ENCODE measurements at places on chromosomes 7 and 10.
A peak's percentile ranks its signal among the peaks of the same experiment; 100 is the strongest.

GRCh38 chr10:127527891-127528290 lies 21.2 kb upstream of the NPS start:
- DNase-seq, result no peak

DNA sequence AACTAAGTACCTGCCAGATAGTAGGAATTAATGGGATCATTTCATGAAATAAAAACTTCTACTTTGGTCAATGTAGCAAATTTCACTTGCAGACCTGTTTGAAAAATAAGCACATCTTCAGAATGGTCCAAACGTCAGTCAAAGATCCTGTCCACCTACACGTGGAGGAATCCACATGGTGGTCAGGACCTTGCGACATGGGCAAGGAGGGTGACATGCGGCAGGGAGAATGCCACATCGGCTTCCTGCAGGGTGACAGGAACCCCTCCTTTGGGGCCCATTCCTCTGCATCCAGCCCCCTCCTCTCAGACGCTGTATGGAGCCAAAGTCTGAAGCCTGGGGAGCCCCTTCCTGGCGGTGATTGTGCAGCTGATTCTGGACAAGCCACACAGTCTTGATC lies 95.5 kb upstream of the MGMT start:
- DNase-seq, result no peak

DNA sequence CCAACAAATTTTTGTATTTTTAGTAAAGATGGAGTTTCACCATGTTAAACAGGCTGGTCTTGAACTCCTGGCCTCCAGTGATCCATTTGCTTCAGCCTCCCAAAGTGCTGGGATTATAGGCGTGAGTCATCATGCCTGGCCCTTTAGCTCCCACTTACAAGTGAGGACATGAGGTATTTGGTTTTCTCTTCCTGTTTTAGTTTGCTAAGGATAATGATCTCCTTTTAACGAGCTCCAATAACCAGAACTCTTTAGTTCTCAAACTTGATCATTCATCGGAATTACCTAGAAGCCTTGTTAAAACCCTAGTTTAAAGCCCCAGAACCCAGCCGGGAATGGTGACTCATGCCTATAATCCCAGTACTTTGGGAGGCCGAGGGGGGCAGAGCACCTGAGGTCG lies 481.4 kb downstream of the TYW1 start:
- no peak for DNase-seq

- no peak for DNase-seq
Measured at GRCh38 chr7:158396982-158397862, 190.4 kb downstream of the PTPRN2 start.

- no peak for DNase-seq
Measured at GRCh38 chr7:98230746-98231471, 19.7 kb downstream of the BHLHA15 start.

GRCh38 chr10:129170812-129171211 lies 296.2 kb upstream of the MGMT start:
- no peak for DNase-seq

- DNase-seq, result no peak
Measured at GRCh38 chr10:77249901-77250459, 387.6 kb downstream of the KCNMA1 start.

DNA sequence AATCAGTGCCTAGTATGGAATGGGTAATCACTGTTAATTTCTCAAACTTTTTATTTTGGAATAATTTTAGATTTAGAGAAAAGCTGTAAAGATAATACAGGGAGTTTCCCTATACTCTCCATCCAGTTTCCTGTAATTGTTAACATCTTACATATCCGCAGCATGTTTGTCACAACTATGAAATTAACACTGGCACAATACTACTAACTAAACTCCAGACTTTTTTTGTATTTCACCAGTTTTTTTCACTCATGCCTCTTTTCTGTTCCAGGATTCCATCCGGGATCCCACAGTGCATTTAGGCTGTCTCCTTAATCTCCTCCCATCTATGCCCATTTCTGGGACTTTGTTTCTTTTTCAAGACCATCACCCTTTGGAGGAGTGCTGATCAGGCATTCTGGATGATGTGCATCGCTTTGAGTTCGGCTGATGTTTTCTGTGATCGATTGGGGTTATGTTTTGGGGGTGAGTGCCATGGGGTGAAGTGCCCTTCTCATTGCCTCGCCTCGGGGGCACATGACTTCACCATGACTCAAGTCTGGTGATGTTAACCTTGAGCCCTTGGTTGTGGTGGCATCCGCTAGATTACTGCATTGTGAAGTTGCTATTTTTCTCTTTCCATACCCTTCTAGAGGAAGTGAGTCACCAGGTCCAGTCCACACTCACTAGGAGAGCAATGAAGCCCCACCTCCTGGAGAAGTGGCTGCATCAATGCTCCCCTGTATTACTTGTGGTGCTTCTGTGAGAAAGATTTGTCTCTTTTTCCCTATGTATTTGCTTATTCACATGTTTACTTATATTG lies 43.9 kb upstream of the GRB10 start:
- peak; percentile 3 for DNase-seq

DNA sequence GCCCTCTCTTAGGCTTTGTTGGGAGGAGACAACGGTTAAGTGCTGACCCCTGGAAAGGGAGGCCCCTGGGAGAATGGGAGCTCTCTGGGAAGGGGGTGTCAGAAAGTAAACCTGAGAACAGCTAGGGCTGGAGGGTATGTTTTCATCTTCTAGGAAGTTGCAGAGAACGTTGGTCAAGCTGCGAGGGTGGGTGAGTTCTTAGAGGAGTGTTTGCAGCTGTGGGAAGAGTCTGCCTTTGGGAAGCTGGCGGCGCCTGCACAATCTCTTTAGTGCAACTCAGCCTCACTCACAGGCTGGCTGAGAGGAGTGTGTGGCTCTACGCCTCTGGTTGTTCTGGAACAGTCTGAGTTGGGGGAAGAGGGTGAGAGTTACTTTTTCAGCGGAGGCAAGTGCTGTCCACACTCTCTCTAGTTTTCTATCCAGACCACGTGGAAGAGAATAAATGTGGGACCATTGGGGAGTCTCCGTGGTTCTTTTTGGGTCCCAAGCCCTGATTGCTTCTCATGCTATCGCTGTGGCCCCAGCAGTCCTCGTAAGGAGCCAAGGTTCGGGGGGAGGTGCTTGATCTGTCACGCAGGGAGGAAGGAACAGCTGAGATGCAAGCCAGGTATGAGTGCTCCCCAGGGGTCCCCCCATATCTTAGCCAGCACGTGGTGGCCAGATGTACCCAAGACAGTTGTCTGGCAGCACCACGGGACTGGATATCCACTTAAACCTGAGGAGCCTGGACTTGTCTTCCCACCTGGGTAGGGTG lies 237.2 kb downstream of the BUB3 start:
- no peak for DNase-seq

GRCh38 chr10:525565-526315 lies 163.7 kb downstream of the DIP2C start:
- DNase-seq, result no peak

DNA sequence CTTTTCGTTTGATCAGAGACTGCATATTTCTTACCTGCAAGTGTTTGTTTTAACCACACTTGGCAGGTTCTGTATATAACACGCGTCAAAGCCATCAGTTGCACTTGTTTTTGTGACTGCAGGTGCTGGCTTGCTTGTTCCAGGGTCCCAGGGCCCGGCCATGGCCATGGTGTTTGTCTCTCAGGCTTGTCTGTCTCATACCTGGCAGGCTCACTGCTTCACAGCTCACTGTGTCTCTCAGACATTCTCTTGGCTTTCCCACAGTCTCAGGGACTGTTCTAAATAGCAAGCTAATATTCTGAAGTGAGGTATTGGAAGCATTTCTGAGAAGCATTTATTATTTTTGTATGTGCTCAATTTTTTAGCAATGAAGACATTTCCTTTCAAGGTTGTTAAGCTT lies 46.9 kb downstream of the GPR141 start:
- no peak for DNase-seq

DNA sequence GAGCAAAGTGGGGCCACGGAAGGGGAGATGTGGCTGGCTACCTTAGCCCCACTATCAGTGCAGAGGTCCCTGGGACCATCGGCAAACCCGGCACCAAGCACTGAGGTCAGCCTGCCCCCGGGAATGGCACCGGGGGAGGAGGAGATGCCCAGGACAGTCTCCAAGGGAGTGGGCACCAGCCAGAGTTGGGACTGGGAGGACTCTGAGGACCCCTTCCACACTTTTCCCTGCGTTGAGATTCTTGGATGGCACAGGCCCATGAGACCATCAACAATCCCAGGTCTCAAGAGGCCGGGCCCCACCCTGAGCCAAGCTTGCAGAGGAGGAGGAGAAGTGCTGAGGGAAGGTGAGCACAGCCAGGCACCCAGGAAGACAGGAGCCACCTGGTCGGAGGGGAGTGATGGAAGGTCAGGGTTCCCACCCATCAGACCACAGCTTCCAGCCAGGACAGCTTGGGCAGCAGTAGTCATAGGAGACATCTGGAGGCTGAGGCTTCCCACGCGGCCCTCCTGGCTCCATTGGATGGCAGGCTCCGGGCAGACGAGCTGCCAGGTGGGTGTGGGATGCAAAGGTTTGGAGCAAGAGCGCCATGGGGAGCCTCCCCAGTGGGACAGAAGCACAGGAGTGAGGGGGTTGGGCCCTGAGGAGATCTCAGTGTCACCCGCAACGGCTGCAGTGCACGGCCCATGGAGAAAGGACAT lies 2.6 kb upstream of the OPN4 start:
- DNase-seq, result no peak

GRCh38 chr10:20698837-20699236 lies 198.3 kb downstream of the NEBL start:
- no peak for DNase-seq

- no peak for DNase-seq
Measured at GRCh38 chr7:122756860-122757259, 54.1 kb upstream of the RNF148 start.

GRCh38 chr10:70903262-70903921 lies 15.0 kb upstream of the PCBD1 start:
- no peak for DNase-seq

DNA sequence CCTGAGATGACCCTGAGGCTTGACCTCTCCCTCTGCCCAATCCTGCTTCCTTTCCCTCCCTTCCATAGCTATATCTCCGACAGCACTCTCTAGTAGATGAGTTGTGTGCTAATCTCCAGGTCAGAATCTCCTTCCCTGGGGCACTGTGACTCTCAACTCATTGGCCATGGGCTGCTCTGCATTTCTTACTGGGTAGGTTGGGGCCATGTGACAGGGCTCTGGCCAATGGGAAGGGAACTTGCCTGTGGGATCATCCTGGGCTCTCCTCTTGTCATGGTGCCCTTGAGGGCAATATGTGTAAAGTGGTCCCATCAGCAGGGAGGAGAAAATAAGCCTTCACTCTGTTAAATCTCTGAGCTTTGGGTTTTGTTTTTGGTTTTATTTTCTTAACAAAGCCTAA lies 80.1 kb upstream of the ANKRD1 start:
- DNase-seq, result no peak

DNA sequence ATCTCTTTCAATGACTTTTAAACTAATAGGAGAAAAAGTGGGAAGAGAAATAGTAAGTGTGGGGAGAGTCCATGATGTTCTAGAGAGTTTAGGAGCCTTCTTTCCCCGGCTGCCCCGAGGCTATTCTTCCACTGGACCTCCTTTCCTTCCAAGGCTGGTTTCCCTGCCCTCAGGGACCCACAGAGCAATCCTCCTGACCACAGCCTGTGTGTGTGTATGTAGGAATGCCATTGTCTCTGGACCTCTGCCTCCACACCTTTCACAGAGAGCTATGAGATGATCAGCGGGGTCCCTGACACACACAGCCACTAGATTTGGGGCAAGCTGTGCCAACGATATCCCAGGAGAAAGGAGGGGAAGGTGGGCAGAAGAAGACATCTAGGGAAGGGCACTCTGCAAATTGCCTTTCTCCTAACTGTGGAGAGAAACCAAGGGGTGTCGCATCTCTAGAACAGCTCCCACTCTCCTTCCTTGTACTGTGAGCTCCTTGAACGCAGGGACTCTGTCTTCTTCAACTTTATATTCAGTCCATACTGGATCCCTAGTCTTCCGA lies 13.3 kb upstream of the CHCHD3 start:
- DNase-seq, result no peak

DNA sequence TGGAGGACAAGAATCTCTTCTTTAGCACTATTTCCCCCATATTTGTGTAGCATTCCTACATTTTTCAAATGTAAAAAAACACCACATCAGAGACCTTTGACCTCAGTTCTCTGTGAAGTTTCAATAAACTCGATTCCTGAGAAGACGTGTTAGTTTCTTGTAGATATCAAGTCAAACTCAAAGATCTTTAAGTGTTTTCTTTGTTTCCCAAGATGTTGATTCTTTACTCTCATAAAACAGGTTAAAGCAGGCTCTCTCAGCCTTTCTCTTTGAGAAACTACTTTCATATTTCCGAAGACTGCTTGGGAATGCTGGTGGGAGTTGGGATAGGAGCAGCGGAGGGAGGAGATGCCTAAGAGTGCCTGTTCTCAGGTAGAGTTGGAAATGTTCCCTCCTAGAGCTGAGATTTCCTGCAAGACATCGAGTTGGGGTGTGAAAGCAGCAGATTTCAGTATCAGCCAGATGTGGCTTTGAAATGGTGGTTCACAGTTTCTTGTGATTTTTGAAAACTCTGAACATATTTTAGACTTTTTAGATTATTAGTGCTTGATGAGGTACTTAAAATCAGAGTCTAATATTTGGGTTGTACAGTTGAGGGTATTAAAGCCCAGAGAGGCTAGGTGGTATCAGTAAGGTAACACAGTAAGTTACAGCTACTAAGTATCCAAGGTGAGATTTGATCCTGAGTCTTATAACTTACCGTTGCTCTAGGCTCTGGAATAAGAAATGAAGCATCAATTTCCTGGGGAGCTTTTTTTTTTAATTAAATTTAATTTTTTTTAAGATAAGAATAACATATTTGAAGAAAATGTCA lies 13.9 kb downstream of the ADK start:
- no peak for DNase-seq

DNA sequence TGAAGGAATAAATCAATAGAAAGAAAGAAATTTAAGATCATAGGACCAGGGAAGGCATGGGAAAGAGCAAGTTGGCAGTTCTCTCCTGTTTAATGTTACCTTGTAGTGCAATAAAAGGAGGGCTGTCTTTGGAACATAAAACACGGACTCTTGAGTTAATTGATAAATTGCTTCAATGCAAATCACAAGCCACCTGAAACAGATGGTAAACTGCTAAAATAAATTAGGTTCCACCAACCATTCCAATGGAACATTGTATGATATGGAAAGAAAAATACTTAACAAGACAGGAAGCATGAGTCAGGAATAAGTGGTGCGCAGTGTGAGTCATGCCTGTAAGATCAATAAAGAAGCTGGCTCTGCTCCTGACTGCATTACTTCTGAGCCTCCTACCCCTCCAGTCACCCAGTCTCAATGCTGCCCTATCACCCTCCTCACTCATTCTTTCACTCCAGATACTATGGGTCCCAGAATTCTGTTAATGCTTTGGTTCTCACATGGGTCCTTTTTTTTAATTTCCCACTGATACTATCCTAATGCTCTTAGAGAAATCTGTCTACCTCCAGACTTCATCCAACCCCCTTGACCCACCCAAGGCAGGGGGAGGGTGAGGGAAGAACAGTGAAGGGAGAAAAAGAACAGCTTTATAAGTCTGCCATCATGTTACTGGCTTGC lies 78.9 kb downstream of the LRRC17 start:
- no peak for DNase-seq

GRCh38 chr10:14369906-14370305 lies 39.2 kb upstream of the FRMD4A start:
- DNase-seq, result no peak

All from activated CD4-positive, alpha-beta T cell treated with anti-CD3 and anti-CD28 coated beads for 24 hours (primary cell).